ENCODE measurements at places on chromosomes 2 and 18. TPM values are rescaled to one million over a fixed set of nuclear protein-coding genes. Genes with fewer than 3 reads are reported as not detected.

GRCh38 chr2:235898766-235899165, 269.4 kb downstream of the GBX2 start:
- DNase-seq: no peak

- DNase-seq: no peak
Measured at GRCh38 chr2:159300586-159300985, 14.1 kb upstream of the WDSUB1 start.

DNA sequence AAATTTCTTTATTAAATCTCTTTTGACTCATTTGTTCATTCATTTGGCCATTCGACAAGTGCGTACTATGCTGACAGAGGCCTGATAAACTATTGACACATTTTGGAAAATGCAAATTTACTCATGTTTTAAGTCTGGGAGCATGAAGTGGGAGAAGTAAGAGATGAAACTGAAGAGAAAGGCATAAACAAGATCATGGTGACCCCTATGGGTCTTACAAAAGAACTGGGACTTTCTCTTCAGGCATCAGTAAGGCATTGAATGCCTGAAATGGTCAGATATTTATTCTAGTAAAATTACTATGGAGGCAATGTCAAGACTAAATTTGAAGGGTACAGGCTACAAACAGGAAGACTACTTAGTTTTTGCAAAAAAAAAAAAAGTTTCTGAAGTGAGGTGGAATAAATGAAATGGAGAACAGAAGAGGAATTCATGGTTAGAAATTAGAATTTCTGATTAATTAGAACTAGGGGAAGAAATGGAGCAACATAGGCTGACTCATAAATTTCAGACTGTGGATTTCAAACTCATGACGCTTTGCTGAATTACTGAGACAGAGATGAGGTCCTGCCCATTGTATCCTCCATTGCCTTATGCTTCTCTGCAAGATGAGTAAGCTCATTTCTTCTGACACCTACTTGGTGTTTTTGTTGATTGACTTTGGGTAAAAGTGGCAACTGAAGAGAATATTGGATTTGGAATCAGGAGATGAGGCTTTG, 32.7 kb downstream of the VSNL1 start:
- no peak for DNase-seq

GRCh38 chr2:16153754-16154035, 213.3 kb downstream of the MYCN start:
- DNase-seq: no peak

Gene MEP1B
- not detected for total RNA-seq

GRCh38 chr2:95552911-95553310, 38.9 kb upstream of the TRIM43 start:
- no peak for DNase-seq

Gene TTN
- 0.02 TPM for total RNA-seq

Gene CKAP2L
- total RNA-seq: 18.0 TPM

DNA sequence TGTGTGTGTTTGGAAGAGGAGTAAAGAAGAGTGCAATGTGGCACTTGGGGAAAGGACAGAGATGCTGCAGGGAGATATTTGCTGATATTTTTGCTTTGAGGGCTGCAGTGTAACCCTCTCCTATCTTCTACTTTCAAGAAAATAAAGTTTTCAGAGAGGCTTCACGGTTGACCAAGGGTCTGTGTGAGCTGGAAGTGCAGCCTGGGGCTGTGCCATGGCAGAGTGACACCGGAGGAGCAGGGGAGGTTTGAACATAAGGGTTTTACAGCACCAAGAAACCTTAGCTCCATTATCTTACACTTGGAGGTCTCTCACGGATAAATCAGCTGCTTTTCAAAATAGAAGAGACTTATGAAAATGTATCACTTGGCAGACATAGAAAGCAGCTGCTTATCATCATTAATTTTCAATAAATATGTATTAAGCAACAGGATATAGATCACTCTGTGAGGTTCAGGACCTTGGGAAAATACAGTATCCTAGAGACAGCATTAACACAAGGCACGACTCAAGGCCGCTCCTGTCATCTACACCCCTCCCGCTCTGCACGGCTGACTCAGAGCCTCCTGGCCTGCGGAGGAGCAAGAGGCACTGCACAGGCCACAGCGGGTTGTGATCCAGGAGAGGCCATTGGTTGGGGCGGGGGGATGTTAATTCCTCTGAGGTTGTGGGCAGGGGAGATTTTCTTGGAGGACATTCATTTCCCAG, 127.8 kb downstream of the COPS8 start:
- no peak for DNase-seq

Gene CD226
- 0.17 TPM for total RNA-seq

GRCh38 chr18:24443870-24444269, 16.6 kb upstream of the HRH4 start:
- DNase-seq: no peak

- DNase-seq: no peak
Measured at GRCh38 chr2:241586564-241587264, 28.2 kb downstream of the BOK start.

GRCh38 chr2:69322631-69323030, 64.4 kb downstream of the GFPT1 start:
- no peak for DNase-seq

Gene AGXT
- total RNA-seq: 0.07 TPM

Gene TMEM150A
- 9.8 TPM for total RNA-seq

- DNase-seq: no peak
Measured at GRCh38 chr2:29360016-29360784, 245.0 kb downstream of the CLIP4 start.

Gene TRPM8
- total RNA-seq: 2.4 TPM

DNA sequence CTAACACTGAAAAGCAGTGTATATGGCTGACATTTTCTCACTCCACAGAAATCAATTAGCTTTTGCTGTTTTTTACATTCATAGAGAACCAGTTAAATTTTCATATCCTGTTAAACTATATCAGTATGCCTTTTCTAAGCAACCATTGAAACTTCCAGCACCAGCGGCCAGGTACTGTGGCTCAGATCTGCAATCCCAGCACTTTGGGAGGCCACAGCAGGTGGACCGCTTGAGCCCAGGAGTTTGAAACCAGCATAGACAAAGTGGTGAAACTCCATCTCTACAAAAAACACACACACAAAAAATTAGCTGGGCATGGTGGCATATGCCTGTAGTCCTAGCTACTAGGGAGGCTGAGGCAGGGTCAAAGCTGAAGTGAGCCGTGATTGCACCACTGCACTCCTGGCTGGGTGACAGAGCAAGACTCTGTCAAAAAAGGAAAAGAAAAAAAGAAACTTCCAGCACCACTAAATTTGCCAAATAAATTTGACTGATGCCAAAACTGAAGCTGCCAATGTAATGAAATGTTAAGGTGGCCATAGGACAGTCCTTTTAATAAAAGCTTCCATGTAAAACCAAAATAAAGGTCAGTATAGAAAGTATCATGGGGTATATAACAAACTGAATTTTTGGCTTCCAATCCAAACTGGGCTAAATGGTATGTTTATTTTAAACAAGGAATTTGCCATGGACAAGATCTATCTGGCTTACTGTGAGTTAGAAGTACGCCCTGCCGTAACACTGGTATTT, 3.5 kb downstream of the SFT2D3 start:
- DNase-seq: no peak

Gene UGT1A3
- total RNA-seq: not detected

DNA sequence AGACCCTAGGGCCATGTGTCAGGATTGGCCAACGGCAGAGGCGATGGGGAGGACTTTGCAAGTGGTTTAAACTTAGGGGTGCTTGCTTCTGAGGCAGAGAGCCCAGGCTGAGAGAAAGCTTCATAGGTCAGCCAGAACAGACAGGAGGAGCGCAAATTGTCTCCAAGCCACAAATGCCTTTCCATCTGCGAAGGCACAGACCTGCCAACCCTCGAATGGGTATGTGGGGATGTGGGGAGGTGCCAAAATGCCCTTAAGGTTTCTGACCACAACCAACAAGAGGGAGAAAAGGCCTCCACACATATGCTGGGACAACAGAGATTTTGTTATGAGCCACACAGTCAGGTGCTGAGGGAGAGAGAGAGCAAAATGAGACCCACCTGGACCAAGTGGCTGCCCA, 283.6 kb downstream of the CYP26B1 start:
- DNase-seq: no peak
